Kidney (tissue), 22 donors: ENCODE measurements at places on chromosomes 1 and 21. TPM values are rescaled to one million over a fixed set of nuclear protein-coding genes. Genes with fewer than 3 reads are reported as not detected.

The RBBP4 gene
- total RNA-seq: 177 TPM

The OR2L13 gene
- total RNA-seq: not detected

The HJV gene
- total RNA-seq: not detected

The SPATA46 gene
- not detected for total RNA-seq

The CACNA1S gene
- total RNA-seq: not detected

- no peak for DNase-seq
Observed at GRCh38 chr1:8104278-8105236, 78.4 kb upstream of the ERRFI1 start.

- peak; percentile 58 for DNase-seq
Observed at GRCh38 chr1:183942933-183943693, 94.4 kb downstream of the COLGALT2 start.

GRCh38 chr1:18495635-18496034 lies 14.9 kb downstream of the KLHDC7A start:
- no peak for DNase-seq

DNA sequence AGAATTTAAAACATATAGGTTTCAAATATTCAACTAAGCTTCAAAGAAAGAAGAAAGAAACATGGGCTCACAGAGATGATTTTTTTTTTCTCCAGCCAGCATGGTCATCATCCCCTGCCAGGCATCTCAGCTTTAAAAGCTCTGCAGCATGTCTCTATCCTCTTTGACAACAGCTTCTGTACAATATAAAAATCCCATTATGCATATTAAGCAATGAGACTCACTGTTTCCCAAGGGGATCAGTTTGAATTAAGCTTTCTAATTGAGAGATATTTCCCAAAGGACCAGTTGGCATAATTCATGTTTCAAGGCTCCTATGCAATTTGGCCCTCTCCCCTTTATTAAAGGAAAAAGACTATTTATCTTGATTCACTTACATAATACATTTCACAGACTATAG lies 220.3 kb downstream of the GRIK1 start:
- no peak for DNase-seq

DNA sequence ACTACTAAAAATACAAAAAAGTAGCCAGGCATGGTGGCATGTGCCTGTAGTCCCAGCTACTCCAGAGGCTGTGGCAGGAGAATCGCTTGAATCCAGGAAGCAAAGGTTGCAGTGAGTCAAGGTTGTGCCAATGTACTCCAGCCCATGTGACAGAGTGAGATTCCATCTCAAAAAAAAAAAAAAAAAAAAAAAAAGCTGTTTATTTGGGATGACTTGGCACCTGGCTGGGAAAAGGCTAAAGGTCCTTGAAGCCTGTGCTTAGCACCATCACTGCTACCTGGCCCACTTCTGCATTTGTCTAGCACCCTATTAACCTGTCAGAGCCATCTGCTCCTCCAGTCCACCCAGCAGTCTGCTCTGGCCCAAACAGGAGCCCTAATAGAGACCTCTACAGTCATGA lies 25.0 kb downstream of the PRDX6 start:
- no peak for DNase-seq

DNA sequence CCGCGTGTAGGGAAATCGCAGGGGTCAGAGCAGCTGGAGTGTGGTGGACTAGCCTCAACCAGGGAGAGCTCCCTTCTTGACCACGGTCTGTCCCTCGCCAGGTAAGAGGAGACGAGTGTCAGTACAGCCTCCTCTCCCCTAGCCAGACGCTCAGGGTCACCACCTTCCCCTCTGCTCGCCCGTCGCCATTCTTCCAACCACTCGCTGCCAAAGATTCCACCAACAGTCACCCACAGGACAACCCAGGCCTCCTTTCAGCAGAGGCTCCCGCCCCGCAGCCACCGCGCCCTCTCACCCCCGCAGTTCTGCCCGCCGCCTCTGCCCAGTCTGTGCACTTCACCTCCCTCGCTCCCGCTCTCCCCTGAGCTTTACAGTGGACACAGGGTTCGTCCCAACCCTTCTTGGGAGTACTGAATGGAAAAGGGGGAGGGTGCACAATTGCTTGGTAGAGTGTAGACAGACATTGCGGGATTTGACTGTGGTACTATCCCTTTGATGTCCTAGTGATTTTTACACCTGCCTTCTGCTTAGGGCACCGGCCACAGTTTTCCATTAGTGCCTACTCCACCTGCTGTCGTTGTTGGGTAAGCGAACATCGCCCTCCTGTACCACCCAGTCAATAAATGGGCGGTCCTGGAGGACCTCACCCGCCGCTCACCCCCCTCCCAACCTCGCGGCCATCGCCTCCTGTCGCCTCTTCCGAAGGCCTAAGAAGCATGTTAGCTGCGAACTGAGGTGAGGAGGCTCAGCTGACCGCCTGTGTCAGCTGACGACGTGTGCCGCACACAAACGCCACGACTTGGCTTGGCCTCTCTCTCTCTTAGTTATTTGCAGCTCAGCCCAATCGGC lies 9.2 kb upstream of the NBPF11 start:
- peak; percentile 61 for DNase-seq

GRCh38 chr1:46173361-46173856 lies 1.5 kb upstream of the TSPAN1 start:
- no peak for DNase-seq

- no peak for DNase-seq
Observed at GRCh38 chr1:229158341-229158921, 112.5 kb upstream of the RAB4A start.

DNA sequence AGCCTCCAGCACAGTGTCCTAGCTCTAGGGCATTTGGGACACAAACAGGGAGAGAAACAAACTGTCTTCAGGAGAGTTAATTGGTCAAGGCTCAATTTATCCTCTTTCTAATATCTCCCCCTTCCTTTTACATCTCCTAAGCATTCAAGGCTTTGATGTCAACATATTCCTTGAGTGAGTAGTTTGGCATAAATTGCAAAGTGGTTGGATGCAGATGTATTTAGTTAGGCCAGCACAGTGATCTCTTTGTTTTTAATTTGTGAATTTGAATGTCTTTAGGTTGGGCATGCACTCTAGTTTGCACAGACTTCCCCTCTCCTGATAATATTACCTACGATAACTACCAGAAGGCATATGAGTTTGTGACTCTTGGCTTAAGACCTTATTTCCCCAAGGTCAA lies 12.5 kb upstream of the OLFML2B start:
- no peak for DNase-seq

DNA sequence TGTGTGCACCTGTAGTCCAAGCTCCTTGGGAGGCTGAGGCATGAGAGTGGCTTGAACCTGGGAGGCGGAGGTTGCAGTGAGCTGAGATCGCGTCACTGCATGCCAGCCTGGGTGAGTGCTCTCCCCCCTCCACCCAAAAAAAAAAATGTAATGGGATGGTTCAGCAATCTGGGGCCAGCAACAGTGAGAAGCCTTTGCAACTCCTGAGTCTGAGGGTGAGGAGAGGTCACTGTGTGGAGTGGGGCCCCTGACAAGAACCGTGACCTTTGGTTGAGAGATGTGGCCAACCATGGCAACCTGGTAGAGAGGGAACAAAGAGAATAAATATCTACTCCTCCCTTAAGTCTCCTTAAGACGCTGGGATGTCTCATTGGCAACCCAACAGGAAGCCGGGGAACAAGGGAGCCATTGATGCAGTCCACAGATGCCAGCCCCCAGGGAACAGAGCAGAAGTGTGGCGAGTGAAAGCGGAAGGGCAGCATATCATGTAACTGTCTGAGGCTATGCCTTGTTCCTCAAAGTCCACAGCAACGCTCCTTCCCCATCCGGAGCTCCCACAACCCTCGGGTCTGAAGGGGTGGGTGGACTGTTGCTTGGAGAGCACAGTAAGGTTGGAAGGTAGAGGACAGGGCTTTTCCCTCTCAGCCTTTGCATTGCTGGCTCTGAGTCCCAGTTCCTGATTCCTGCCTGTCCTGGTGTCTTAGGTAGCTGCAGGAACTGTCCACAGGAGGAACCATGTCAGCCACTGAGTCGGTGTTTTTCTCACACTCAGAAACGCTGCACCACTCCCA lies 8.3 kb downstream of the TRNP1 start:
- DNase-seq: peak; percentile 60

DNA sequence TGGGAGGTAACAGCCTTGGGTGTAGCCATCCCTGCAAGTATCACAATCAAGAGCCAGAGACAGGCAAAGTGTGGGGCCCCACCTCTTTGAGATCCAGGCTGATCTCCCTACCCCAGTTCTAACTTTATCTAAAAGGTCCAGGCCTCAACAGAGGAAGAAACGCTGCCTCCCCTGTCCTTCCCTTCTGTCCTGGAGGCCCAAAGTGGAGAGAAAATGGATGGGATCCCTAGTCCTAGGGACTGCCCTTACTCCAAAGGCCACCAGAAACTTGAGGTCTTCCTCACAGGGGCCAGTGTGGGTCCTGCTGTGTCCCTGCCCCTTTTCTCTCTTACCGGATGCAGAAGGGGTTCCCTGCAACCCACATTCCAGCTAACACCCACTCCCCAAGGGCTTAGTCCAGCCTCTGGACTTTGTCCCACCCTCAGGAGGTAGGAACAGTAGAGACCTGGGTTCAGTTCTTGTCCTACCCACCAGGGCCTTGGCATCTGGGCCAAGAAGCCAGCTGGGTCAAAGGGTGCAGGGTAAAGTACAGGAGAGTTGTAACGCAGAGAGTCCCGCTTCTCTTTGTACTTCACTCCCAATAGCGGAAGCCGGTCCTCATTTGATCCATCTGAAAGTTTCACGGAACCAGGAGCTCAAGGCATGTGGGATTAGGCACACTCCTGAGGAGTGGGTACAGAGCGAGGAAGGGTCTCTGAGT lies 1.9 kb downstream of the HDGF start:
- no peak for DNase-seq

DNA sequence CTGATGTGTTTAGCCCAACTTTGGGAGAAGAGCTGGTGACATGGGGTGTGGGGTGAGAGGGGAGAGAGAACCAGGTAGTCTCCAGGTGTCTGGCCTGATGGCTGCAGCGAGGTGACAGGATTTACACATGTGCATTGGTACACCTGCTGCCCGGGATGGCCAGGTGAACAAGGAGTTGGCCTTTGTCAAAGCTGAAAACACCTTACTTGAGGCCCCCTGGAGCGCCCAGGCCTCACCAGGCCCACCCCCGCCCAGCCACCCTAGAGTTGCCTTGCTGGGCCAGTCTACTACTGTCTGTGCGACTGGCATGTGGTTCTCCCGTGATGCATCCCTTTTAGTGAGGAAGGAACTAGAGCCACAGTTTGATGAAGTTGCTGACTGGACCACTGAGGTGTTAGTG lies 90.5 kb downstream of the ADARB1 start:
- no peak for DNase-seq

DNA sequence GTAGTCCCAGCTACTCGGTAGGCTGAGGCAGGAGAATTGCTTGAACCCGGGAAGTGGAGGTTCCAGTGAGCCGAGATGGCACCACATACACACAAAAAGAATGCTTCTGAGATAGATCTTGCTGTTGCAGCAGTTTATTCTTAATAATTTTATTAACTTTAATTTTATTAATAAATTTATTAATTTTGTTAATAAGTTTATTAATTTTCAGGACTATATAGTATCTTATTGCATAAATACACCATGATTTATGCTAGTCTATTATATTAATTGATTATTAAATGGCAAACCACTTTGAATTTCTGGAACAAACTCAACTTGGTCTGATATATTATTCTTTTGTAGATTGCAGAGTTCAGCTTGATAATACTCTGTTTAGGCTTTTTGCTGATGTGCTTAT lies 99.5 kb downstream of the CLIC6 start:
- DNase-seq: no peak

GRCh38 chr1:30936541-30937171 lies 28.1 kb upstream of the SDC3 start:
- DNase-seq: no peak

DNA sequence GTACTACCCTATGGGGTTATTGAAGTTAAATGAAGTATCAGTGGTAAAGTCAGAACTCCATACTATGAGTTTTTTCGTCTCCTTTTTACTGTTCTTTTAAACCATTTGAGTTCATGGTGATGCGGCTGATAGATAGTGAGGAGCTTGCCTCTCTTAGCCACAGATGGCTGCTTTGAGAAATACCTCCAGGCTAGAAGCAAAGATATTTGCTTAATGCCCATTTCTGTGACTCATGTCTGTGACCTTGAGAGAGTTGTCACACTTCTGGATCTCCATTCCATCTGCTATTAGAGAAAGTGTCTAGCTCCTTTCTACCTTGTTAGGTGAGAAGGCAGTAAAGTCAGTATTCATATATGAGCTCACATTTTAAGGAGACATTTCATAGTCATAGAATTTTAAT lies 89.5 kb upstream of the PLXNA2 start:
- no peak for DNase-seq

- DNase-seq: no peak
Observed at GRCh38 chr1:47215713-47216112, 16.3 kb downstream of the TAL1 start.

GRCh38 chr1:163706915-163707314 lies 385.2 kb downstream of the NUF2 start:
- no peak for DNase-seq

- no peak for DNase-seq
Observed at GRCh38 chr1:206495493-206496046, 11.8 kb upstream of the RASSF5 start.

- no peak for DNase-seq
Observed at GRCh38 chr1:175148068-175148467, 44.5 kb downstream of the KIAA0040 start.

GRCh38 chr1:234891427-234891826 lies 237.2 kb downstream of the TOMM20 start:
- no peak for DNase-seq

DNA sequence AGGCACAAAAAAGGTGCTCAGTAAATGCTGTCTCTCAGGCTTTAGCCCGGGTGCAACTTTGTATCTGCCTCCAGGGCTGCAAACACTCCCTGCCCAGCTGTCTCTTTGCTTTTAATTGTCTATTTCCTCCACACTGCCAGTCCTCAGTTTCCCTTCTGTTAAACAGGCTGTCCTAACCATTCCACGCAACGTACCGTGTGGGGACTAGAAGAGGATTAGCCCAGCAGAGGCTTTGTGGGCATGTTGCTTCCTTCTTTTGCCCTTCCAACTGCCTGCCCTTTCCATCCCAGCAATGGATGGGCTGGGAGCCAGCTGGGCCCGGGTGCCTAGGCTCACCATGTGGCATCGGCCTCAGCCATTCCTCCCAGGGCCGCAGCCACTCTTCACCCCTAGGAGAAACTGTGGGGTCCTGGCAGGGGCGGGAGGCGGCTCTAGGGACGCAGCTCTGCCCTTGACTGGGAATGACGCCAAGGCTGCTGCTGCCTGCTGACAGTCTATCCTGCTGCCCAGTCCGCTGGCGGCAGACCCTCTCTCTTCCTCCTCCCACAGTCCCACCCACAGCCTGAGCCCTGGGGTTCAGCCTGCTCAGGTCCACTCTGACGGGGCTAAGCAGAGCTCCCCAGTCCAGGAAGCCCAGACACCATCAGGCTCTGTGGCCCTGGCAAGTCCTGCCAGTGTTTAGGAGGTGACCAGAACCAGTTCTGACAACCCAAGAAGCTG lies 40.6 kb upstream of the LRP8 start:
- DNase-seq: peak; percentile 56
